Activated naive CD8-positive, alpha-beta T cell treated with anti-CD3 and anti-CD28 coated beads for 36 hours (primary cell): ENCODE measurements at places on chromosomes 12 and 14.

DNA sequence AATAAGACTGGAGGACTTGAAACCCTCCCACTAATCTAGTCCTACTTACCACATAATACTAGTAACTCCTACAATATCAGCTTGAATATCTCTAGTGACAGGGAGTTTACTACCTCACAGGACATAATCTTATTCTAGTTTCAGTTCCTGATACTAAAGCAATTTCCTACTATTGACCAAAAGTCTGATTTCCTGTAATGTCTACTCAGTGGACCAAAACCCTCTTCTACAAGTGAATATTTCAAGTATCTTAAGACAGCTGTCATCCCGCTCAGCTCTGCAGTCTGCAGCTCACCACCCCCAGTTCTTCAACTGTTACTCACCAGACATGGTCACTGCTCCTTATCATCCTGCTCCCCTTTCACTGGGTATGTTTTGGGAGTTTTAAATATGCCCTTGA lies 70.8 kb upstream of the TMCC3 start:
- no peaks in the 10 kb centered on the region for H3K36me3 ChIP-seq
- H3K27ac ChIP-seq = no peak overlapping the region
- H3K4me3 ChIP-seq = no peak overlapping the region
- H3K4me1 ChIP-seq = no peaks in the 10 kb centered on the region
- H3K27me3 ChIP-seq = no peaks in the 10 kb centered on the region
- DNase-seq = no peak

DNA sequence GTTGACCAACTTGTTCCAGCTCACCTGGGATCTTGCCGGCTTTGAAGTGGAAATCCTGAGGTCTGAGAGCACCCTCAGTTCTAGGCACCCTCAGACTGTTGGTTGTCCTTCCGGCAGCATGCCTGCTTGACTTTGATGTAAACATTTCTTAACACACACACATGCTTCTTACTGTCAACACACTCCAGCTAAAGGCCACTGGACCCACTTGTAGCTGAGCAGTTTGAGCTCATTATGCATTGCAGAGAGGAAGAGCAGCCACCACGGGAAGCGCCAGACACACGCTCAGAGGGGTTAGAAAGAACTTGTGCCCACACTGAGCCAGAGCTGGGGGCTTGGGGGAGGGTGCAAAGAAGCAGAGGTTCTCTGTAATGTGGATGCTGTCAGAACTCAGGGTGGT lies 55.8 kb downstream of the TNFAIP2 start:
- peaks cover 4% of the 10 kb centered on the region for H3K4me1 ChIP-seq
- no peak overlapping the region for H3K4me3 ChIP-seq
- no peak for DNase-seq
- no peak overlapping the region for H3K27ac ChIP-seq

GRCh38 chr14:104467236-104467635 lies 112.3 kb upstream of the C14orf180 start:
- H3K27ac ChIP-seq = no peak overlapping the region
- no peak for DNase-seq
- H3K27me3 ChIP-seq = peaks cover 20% of the 10 kb centered on the region
- no peak overlapping the region for H3K4me3 ChIP-seq

DNA sequence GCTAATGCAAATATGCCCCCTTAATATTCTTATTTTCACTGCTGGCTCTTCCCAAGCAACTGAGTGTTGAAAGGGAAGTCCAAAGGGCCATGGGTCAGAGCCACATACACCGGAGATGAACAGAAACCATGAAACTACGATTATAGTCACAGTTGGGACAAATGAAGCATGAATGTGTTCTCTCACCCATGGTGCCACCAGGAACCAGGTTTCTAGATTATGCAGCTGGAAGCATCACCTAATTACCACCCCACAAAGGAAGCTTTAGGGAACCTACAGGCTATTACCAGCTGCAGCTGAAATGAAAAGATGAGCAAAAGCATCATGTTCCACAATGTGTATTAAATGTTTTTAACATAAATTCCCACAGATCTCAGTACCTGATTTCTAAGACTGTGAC lies 15.4 kb downstream of the TMTC1 start:
- H3K36me3 ChIP-seq = no peaks in the 10 kb centered on the region
- no peak overlapping the region for H3K27ac ChIP-seq
- DNase-seq = no peak
- no peak overlapping the region for H3K4me3 ChIP-seq

DNA sequence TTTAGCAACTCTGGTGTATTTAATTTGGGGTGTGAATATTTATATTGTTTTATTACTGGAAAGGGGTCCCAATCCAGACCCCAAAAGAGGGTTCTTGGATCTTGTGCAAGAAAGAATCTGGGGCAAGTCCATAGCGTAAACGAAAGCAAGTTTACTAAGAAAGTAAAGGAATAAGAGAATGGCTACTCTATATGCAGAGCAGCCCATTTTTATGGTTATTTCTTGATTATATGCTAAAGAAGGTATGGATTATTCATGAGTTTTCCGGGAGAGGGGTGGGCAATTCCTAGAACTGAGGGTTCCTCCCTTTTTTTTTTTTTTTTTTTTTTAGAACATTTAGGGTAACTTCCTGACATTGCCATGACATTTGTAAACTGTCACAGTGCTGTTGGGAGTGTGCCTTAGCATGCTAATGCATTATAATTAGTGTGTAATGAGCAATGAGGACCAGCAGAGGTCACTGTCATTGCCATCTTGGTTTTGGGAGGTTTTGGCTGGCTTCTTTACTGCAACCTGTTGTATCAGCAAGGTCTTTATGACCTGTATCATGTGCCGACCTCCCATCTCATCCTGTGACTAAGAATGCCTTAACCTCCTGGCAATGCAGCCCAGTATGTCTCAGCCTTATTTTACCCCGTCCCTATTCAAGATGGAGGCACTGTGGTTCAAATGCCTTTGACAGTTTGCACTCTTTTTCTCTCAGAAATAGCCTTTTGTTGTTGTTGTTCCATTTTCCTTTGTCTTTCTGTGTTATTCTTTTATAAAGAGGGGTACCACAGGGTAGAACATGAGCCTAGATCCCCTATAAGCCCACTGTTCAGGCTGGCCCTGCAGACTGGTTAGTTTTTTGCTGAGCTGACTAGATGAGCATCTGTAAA lies 75.5 kb upstream of the DCD start:
- no peaks in the 10 kb centered on the region for H3K27me3 ChIP-seq
- no peaks in the 10 kb centered on the region for H3K36me3 ChIP-seq
- peaks cover 7% of the 10 kb centered on the region for H3K4me1 ChIP-seq
- no peak overlapping the region for H3K4me3 ChIP-seq

DNA sequence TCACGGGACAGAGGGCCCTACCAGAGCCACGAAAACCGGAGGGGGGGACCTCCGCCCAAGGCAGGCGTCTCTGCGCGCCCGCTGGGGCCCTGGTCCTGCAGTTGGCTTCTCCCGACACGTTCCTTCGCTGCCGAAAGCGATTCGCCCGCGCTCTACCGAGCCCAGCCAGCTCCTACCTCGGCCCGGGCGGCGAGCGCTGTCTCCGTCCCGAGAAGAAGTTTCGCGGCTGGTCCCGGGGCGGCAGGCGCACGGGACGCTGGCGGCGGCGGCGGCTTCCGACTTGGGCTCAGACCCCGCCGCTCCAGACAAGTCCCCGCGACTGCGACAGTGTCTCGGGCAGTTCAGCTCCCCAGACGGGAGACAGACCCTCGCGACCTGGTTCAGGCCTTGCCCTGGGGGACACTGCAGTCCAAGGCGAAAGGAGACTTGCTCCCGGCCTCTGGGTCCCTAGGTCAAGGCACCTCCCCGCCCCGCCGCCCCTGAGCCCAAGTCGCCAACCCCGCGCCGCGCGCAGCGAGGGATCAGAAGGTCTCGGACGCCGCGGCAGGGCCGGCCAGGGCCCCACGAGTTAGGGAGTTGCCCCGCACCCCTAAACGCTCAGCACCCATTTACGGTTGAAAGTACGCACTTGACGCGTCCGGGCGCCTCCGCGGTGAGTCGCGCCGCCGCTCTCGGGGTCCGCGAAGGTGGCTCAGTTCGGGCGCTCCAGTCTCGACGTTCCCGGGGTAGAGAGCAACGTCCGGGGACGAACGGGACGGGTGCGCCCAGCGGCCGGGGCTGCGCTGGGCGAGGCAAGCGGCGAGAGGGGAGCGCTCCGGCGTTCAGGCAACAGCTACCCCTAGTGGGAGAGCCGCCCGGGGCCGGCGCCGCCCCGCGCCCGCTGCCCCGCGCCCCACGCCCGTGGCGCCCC lies 1.4 kb upstream of the DIO3 start:
- DNase-seq = no peak
- H3K27ac ChIP-seq = no peak overlapping the region
- peaks cover 7% of the 10 kb centered on the region for H3K36me3 ChIP-seq
- H3K4me3 ChIP-seq = no peak overlapping the region

GRCh38 chr14:82116721-82117120 lies 583.1 kb upstream of the SEL1L start:
- H3K27me3 ChIP-seq = no peaks in the 10 kb centered on the region
- H3K4me1 ChIP-seq = no peaks in the 10 kb centered on the region
- no peak overlapping the region for H3K27ac ChIP-seq
- H3K4me3 ChIP-seq = no peak overlapping the region
- H3K36me3 ChIP-seq = no peaks in the 10 kb centered on the region
- no peak for DNase-seq

- no peaks in the 10 kb centered on the region for H3K4me1 ChIP-seq
- H3K27ac ChIP-seq = no peak overlapping the region
- H3K36me3 ChIP-seq = no peaks in the 10 kb centered on the region
- H3K27me3 ChIP-seq = no peaks in the 10 kb centered on the region
These were observed 156.4 kb upstream of the PLXNC1 start for GRCh38 chr12:93991829-93992461.
